AG09319 (cell line): ENCODE measurements at places on chromosomes 5 and 9.

DNA sequence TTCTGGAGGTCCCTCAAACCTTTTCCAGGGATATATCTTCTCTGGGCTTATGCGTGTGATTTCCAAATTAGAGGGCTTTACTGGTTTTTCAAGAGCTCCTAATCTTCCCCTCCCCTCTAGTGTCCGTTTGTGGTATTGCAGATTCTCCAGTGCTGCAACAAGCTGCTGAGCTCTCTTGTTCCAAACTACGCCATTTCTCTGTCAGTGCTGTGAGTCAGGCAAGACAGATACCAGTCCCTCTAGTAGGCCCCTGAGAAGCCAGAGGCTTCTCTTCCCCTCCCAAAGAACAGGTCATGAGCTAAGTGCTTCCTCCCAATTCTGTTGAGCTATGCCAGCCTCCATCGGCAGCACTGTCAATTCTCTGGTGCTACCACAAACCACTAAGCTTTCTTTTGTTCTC lies 149.5 kb downstream of the FANCC start:
- DNase-seq: peak; percentile 71

DNA sequence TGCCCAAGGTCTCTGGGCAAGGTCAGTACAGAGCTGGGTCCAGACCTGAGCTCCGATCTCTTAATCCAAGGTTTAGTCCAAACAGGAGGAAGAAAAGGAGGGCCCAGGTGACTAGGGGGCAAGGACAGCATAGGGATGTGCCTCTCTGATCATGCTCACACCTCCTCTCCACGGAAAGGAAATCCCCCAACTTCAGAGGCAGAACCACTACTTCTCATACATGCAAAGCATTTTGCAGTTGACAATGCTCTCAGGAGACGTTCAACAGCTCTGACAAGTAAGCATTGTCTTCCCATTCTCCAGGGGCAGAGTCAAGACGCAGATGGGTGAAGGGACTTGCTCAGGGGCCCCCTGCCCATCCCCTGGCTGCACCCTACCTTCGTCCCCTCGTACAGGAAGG lies 8.7 kb upstream of the CORO2A start:
- no peak for DNase-seq

DNA sequence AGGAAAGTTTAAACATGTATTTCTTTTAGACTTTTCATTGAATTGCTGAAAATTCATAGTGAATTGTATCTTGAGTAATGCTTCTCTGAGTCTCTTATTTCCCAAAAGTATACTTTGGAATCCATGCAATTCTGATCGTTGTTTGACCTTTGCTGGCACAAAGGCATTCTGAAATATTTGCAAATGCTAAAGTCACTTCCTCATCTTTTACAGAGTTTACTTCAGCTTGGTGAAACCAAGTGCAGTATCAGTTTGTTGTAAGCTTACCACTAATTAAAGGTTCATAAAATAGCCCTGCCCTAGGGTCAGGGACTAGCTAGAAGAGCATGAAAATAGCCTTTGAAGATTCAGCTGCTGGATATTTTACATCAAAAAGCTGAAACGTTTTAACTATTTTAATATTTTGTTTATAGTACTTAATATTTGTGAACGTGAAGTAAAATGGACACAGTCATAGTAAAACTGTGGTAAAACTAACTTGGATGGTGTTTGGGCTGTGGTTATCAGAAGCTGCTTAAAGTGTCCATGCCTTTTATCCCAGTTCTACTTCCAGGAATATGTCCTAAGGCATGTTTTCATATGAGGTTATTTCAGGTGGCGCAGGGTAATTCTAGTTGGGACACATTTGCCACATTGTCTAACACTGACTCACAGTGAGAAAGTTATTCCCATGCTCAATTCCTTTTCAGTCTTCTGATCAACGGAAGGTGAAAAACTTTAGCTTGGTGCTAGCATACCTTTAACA lies 45.3 kb downstream of the SLC22A5 start:
- peak; percentile 38 for DNase-seq

- DNase-seq: no peak
These were observed 293.2 kb downstream of the ARHGAP26 start for GRCh38 chr5:143063175-143063970.

GRCh38 chr5:97499605-97500004 lies 316.6 kb upstream of the RIOK2 start:
- no peak for DNase-seq

- DNase-seq: no peak
These were observed 42.3 kb downstream of the B4GALT1 start for GRCh38 chr9:33124751-33125381.

DNA sequence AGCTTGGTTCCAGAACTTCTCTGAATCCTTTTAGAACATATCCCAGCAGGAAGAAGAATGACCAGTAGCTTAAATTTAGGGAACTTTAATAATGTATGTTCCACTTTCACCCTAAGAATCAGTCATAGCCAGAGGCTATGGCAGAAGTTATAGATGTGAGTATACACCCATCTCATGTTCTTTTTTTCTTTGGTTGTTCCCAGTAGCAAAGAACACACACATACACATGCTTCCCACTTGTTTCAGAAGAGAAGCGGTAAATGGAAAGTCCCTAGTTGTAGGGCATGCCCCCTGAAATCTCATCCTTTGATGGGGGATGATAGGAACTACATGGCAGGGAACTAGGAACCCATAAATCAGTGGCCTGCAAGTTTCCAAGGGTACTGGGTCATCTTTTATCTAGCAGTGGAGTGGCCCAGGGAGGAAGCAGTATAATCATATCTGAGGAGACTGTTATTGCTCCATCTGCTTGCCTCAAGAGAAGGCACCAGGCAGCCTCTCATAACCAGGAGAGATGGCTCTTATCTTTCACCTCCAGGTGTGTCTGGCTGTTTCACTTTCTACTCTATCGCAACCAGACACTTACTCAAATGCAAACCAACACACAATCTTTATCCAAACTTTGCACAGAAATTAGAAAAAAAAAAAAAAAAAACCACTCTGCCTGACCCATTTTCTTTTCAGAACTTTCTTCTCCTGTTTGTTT lies 109.5 kb downstream of the SNCAIP start:
- no peak for DNase-seq
